ENCODE measurements at places on chromosomes 12 and 14.

DNA sequence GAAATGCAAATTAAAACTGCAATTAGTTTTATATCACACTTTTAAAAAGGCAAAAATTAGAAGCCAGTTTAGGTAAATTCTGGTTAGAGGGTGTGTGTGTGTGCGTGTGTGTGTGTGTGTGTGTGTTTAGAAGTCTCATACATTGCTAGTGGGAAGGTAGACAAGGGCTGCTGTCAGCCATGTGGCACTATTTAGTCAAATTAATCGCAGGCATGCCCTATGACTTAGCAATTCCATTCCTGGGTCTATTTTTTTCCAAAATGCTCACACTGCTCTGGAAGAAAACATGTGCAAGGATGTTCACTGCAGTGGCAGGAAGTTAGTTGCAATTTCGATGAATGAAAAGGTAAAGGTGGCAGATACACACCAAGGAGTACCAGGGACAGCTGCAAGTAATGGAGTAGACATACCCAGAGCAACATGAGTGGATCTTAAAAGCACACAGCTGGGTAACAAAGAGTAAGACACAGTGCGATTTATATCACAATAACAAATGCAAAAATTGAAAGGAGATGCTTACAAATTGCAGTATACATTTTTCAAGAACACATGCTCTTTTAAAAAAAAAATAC is 11.6 kb downstream of the CAPZA3 start:
- DNase-seq, result no peak

DNA sequence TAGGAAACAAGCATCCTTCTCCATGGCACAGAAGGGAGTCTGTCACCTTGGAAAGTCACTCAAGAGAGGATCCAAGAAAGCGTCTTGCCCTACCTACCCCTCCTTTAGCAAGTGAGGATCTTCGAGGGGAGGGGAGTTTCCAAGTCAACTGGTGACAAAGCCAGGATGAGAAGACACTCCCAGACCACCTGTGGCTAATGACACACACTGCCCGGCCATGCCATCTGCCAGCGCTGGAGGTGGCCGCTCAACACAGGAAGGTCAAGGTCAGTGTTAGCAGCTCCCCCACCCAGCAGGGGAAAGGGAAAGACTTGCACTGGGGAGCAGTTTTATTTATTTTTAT is 41.3 kb downstream of the ELK3 start:
- DNase-seq, result no peak

DNA sequence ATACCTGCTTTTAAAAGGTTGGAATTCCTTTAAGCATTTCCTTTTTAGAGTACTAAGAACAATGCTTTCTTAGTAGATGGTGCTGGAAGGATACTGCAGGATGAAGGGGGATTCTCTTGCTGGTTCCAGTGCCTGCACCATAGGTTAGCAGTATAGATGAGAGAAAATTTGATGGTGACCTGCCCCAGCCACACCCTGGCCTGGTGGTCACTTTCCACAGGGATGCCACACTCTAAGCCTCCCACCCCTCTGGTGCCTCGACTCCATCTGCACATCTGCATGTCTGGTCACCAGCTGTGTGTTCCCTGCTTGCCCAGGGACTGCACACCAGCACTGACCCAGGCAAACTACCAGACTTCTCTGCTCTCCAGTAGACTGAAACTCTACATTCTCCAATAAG is 19.1 kb downstream of the SLC2A3 start:
- DNase-seq, result no peak

- no peak for DNase-seq
These were observed 8.5 kb downstream of the BTG1 start for GRCh38 chr12:92136965-92137721.

DNA sequence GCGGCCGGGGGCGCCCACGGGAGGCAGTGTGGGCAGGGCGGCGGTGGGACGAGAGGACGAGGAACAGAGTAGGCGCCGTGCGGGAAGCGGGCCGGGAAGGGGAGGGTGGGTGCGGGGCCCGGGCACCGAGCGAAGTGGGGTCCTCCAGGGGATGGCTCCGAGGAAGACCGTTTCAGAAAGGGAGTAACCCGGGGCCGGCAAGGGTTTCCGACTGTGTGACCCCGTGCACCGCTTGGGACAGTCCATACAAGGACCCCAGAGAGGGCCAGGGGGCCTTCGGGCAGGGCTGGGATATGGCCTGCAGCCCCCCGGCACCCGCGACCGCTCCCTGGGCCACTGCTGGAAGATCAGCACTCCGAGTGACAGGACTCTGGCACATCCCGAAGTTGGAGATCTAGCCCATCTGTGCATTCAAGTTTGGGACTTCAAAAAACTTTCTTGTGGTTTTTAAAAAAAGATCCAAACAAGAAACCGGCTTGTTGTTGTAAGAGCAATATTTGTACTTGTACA is 448 bp downstream of the TSPAN9 start:
- DNase-seq, result no peak

DNA sequence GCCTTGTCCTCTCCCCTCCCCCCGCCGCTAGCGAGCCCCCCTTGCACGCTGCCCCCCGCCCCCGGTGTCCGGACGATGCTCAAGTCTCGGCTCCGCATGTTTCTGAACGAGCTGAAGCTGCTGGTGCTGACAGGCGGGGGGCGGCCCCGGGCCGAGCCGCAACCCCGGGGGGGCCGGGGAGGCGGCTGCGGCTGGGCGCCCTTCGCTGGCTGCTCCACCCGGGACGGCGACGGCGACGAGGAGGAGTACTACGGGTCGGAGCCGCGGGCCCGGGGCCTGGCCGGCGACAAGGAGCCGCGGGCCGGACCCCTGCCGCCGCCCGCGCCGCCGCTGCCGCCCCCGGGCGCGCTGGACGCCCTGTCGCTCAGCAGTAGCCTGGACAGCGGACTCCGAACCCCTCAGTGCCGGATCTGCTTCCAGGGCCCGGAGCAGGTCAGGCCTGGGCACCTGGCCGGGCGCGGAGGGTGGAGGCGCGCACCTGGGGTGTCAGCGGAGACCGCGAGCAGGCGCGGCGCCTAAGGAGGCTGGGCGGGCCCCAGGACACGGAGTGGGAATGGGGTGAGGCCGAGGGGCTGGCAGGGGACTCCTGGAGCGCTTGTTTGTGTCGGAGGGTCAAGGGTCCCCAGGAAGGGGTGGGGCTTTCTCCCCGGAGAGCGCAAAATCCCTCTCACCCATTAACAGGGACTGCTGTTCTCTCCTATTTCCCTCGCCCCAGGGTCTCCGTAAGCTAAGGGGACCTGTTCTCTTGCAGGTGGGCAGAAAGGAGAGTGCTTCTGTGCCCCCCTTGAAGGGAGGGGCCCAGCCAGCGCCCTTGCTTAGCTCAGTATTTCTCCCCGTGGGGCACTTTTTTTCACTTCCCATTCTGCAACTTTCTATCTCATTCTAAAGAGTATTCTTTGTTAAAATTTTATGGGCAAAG is 810 bp downstream of the MARCHF9 start:
- no peak for DNase-seq

DNA sequence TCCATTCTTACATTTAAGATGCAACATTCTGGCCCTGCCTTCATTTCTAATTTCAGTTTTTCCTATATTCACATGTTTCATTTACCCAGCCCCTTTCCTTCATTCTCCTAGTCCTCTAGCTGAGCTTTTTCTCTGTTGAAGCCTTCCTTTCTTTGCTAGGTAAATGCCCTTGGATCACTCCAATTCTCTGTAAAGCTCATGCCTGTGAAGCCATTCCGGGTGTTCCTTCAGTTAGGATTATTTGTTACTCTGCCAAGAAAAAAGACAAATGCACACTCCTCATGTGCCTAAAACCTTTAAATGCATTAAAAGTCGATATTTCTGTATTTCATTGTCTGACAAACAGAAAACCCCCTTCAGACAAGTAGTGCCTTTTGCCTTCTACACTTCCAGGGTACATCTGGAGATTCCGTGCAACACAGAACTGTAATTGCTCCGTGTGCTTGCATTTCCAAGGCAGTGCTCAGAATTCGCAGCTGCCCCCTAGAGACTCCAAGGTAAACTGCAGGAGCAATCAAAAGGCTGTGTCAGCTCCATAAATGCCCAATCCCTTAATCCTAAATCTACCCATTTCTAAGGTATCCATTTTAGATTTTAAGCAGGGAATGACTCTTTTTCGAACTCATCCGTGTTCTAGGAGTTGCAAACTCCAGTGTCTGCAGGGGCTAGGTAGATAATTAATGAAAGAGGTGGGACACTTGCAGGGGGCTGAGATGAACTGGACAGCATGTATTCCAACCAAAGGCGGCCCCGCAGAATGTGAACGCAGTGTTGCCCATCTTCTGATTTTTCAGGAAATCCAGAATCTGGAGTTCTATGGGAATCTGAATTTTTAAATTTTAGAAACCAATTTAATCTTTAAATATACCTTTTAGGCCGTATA is 320.2 kb downstream of the GRIN2B start:
- no peak for DNase-seq

- DNase-seq, result no peak
These were observed 16.7 kb upstream of the E2F7 start for GRCh38 chr12:77082021-77082420.

DNA sequence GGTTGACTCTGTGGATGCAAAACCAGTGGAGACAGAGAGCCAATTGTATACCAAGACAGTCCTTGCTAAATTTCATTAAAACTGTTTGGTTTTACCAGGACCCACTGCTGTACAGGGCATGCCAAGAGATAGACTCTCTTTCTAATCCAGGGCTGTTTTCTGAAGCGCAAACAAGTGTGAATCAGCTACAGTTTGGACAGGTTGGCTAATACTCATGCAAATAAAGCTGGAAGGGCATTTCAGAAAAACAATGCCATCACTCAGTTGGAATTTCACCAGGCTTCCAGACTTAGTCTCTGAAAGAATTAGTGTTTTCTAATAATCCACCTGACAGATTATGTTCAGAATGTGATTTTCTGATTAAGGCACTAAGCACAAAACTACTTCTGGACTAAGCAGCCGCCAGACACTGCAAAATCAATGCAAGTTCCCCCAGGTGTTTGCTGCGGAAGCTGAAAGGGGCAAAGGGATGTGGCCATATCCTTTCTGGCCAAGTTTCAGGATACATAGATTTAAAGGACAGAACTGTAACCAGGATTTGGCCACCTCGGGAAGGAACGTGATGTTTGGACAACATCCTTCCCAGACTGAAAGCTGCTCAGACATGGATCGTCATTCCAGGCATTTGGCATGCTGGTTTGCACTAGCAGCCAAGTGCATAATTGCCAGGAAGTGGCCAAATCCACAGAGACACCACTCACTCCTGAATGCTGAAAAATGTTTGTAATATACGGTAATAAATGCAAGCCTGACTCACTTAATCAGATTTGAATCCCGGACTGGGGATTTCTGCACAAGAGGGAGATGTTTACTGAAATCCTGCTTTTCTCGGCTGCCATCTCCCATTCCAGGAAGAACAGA is 32.0 kb upstream of the CDKN3 start:
- no peak for DNase-seq

DNA sequence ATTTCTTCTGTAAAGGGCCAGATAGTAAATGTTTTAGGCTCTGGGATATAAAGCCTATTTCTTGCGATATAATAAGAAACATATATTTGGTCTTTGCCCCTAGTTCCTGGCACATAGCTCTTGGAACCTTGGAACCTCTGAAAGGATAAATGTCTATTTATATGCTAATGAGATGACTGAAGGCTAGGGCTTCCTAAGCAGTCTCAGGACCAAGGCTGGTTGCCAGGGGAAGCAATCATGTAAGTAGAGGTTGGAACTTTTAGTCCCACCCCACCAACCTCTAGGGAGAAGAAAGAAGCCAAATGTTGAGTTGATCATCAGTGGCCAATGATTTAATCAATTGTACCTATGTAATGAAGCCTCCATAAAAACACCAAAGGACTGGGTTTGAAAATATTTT is 26.6 kb upstream of the NFYB start:
- DNase-seq, result no peak
